ENCODE measurements at places on chromosomes 12 and 14. TPM values are rescaled to one million over a fixed set of nuclear protein-coding genes. Genes with fewer than 3 reads are reported as not detected.

Gene STYK1
- 12.3 TPM for total RNA-seq

Gene TNFAIP2
- total RNA-seq, result 95.0 TPM

Gene CD163
- not detected for total RNA-seq

Gene TMEM30B
- total RNA-seq, result 0.33 TPM

Gene DNAH10
- under 0.01 TPM for total RNA-seq

Gene CCDC196
- total RNA-seq, result not detected

Gene GPR84
- total RNA-seq, result 0.38 TPM

Gene MANSC4
- not detected for total RNA-seq

Gene TUNAR
- not detected for total RNA-seq

Gene CCDC92
- 14.0 TPM for total RNA-seq

Gene CLEC4E
- total RNA-seq, result not detected

Gene TRIM9
- total RNA-seq, result under 0.01 TPM

Gene HHIPL1
- total RNA-seq, result 3.3 TPM

Gene FAM181A
- not detected for total RNA-seq

Gene STYX
- total RNA-seq, result 41.6 TPM

Gene CABP1
- total RNA-seq, result not detected

Gene CATSPERB
- not detected for total RNA-seq

Gene CACNA2D4
- total RNA-seq, result 0.65 TPM

Gene AJUBA
- 71.9 TPM for total RNA-seq

Gene ACSM4
- total RNA-seq, result not detected

Gene NFATC4
- total RNA-seq, result 11.4 TPM

Gene RNASE8
- total RNA-seq, result not detected

Gene FITM1
- total RNA-seq, result not detected

Gene MYF5
- total RNA-seq, result not detected

Gene DICER1
- total RNA-seq, result 46.3 TPM

Gene LPAR5
- total RNA-seq, result not detected

Gene SCN8A
- total RNA-seq, result 2.5 TPM

Gene BDKRB1
- not detected for total RNA-seq

Gene ASB2
- total RNA-seq, result not detected

Gene TOGARAM1
- 14.0 TPM for total RNA-seq

Gene SOCS4
- 31.9 TPM for total RNA-seq

Gene ACVRL1
- 629 TPM for total RNA-seq

Gene GPR137C
- 0.48 TPM for total RNA-seq

Gene KRT73
- total RNA-seq, result not detected

Gene PRH2
- total RNA-seq, result 0.65 TPM

Gene PTGES3
- 85.3 TPM for total RNA-seq

Gene PLCZ1
- not detected for total RNA-seq

Gene CIROP
- not detected for total RNA-seq

Gene CLEC2A
- not detected for total RNA-seq

Gene GALNT16
- 0.29 TPM for total RNA-seq

Gene DDX55
- total RNA-seq, result 22.7 TPM

Gene SPPL3
- total RNA-seq, result 12.7 TPM

Gene M6PR
- 91.1 TPM for total RNA-seq

Gene ANO2
- 58.5 TPM for total RNA-seq

Gene IRF2BPL
- total RNA-seq, result 10.5 TPM

Gene RND1
- total RNA-seq, result 3.9 TPM

Gene ARID4A
- 11.8 TPM for total RNA-seq

Gene SCAF11
- 134 TPM for total RNA-seq

Gene MPHOSPH9
- total RNA-seq, result 48.3 TPM

Gene SYNDIG1L
- not detected for total RNA-seq

Gene GPR132
- total RNA-seq, result not detected

Gene ALG10
- 13.6 TPM for total RNA-seq

Gene IFNG
- not detected for total RNA-seq

Gene BCL11B
- total RNA-seq, result 0.19 TPM

Gene IL31
- total RNA-seq, result not detected

Gene JAG2
- total RNA-seq, result 50.1 TPM

Measured in vein endothelial cell (primary cell).